Fibroblast of skin of right quadriceps (primary cell): ENCODE measurements at places on chromosomes 12 and 14.
A peak's percentile ranks its signal among the peaks of the same experiment; 100 is the strongest.

GRCh38 chr14:37595809-37596621, 586 bp downstream of the TTC6 start:
- DNase-seq, result no peak

DNA sequence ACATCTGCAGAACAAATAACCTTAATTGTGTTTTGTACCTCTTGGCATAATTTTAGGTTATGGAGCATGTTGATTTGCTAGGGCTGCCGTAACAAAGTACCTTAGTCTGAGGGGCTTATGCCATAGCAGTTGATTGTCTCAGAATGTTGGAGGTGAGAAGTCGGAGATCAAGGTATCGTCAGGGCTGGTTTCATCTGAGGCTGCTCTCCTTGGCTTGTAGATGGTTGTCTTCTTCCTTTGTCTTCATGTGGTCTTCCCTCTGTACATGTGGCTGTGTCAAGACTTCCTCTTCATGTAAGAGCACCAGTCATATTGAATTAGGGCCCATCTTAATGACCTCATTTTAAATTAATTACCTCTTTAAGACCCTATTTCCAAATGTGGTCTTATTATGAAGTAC, 64.4 kb upstream of the PTHLH start:
- DNase-seq, result no peak

DNA sequence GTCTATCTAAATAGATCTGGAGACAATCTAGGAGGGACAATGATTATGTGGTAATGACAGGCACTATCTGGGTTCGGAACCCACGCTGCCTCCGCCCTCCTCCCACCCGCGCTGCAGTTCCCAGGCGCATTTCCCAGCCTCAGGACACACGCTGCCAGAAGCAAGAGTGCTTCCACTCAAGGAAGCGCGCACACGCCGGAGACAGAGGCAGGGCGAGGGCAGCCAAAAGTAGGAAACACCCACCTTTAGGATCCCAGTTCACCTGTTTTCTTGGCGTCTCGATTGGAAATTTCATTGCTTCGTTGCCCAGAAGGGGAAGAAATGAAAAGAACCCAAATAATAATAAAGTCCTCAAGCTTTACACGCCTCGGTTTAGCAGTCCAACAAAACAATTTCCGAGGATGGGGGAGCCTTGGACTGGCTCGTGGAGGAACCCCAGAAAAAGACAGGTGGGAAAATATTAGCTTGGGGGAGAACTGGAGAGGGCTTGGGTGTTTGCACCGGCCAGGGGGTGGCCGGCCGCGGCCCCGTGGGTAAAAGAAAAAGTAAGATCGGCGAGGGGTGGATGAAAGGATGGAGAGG, 474 bp downstream of the KCNK10 start:
- no peak for DNase-seq

DNA sequence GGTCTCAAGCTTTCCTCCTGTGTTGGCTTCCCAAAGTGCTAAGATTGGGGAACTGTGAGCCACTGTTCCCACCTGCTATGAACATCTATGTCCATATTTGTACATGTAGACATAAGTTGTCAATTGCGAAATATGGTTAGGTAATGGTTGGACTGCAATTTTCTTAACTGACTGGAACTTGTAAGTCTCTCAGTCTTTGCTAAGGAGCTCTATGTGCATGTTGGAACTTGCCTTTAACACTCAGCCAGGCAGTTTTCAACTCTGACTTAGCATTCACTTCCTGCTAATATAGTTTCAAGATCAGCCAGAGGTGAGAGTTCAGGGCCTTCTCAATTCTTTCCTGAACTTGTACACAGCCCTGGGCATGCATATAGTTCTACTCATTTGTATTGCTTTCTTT, 44.5 kb upstream of the EEA1 start:
- peak; percentile 82 for DNase-seq

DNA sequence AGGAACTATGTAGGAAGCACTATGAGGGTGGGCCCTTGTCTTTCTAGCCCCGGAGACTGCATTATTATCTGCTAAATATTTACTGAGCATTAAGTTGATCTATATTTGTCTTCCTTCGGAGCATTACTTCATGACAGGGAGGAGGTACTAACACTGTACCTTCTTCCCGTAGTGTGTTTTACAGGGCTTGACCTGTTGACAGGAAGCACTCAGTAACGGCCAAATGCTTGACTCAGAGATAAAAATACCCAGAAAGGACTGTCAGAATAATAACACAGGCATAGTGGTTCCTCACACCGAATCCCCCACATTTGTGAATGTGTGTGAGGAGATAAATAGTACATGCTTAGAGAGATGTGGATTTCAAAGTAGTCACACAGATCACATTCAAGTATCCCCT, 466.6 kb downstream of the EGLN3 start:
- DNase-seq, result no peak

DNA sequence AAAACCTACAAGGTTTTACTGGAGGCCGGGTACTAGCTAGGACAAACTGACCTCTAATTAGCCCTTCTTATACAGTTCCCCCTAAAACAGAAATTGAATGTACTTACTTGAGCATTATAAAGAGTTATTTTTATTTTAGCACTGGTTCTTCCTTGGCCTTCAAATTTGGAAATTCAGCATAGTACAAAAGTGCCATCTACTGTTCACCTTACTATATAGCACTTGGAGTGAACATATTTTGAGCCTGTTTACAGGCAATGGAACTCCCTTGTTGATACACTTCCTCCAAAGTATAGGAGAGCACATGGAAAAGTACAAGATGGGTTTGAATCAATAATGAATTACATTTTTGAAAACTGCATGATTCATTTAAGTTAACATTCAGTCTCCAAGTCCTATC, 3.9 kb upstream of the POC1B start:
- DNase-seq, result peak; percentile 48

DNA sequence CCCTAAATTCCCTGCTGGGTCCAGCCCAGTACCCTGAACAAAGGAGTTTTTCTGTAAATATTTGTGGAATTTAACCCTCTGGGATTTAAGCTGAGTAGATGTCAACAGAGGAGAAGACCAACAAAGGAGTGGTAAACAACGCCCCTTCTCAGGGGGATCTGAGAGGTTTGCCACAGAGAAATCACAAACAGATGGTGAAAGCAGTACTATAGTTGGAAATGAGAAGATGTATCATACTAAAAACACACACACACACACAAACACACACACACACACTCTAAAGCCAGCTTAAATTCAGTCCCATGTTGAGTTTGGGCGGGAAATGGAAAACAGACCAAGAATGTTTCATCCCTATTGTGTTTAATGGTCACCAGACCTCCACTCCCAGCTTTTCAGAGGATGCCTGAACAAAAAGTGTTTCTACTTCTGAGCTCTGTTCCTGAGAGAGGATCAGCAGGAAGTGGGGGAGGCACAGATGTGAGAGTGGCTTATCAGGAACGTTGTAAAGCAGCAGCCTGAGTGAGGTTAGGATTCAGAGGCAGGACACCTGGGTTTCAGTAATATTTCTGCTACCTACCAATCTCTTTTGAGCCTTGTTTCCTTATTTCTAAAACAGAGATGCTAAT, 3.2 kb downstream of the BIN2 start:
- peak; percentile 78 for DNase-seq

- DNase-seq, result no peak
Measured at GRCh38 chr14:44896275-44897040, 65.3 kb downstream of the KLHL28 start.

DNA sequence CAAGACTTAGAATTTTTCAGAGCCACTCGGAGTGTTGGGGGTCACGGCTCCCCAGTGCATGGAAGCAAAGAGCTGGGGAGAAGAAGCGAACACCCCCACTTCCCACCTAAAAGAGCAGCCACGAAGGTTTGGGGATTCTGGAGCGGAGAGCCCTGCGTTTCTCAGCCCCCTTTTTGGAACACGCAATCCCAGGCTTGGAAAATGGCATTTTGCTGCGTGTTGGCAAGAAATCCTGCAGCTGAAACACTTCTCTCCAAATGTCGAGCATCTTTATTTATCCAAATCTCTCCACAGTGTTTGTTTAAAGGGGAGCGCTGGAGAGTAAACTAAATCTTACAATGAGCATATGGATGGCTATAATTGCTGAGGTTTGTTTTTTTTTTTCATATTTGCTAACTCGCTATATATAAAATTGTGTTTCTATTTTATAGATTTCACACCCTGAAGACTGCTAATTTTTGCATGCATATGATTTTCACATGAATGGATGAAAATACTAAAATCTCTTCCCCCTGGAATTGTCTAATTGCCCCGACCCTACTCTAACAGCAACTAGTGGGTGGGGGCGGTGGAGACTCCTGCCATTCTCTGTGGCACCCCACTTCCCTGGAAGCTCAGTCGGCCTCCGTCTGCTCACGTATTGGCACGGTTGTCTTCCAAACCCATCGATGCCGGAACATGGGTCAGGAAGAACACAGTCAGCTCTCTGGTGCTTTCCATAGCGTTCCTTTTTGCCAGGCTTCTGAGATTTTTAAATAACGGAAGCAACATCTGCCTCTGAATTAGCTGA, 120.5 kb downstream of the GCH1 start:
- DNase-seq, result no peak

- no peak for DNase-seq
Measured at GRCh38 chr14:54920052-54920451, 17.4 kb upstream of the GCH1 start.

DNA sequence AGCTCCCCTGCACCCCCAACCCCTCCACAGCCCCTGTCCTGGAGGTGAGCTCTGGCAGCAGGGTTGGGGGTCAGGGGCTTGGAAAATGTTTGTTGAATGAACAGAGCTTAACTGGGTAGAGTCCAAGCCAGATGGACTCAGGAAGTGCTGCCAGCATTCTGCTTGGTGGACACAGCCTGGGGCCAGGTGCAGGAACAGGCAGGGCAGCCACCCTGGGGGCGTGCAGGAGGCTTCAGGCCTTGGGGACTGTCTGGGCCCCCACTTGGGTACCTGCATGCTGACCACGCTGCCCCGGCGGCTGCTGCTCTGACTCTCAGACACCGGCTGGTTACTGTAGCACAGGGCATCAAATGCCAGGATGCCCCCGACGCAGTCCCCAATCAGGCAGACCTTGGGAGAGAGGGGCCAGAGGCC, 15.7 kb downstream of the ARL6IP4 start:
- no peak for DNase-seq

DNA sequence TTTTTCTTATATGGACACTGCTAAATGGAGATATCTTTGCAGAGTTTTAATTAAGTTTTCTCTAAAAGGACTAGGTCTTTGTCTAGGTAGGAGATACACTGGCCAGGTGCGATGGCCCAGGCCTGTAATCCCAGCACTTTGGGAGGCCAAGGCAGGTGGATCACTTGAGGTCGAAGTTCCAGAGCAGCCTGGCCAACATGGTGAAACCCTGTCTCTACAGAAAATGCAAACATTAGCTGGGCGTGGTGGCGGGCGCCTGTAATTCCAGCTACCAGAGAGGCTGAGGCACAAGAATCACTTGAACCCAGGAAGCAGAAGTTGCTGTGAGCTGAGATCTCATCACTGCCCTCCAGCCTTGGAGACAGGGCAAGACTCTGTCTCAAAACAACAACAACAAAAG, 17.1 kb upstream of the CERS5 start:
- DNase-seq, result no peak

DNA sequence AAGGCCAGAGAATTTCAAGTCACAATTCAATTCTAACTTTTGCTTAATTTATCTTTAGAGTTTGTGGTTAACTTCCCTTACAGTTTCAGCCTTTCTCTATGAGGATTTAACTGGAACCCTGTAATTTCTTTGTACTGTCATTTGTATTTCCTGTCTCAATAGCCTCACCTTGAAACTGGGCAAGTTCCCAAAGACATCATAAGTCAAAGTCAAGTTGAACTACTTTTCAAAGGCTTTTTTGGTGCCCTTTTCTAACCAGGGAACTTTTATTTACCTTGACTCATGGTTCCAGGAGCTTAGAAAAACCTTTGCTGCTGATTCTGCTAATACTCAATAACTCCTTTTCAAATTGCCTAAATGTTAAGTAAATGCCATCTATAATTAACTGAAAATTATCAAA, 200.8 kb upstream of the KRR1 start:
- no peak for DNase-seq

- no peak for DNase-seq
Measured at GRCh38 chr14:33855672-33856071, 95.2 kb downstream of the EGLN3 start.

- peak; percentile 73 for DNase-seq
Measured at GRCh38 chr12:124603831-124604251, 36.4 kb upstream of the NCOR2 start.

GRCh38 chr14:104657563-104658324, 31.7 kb upstream of the INF2 start:
- no peak for DNase-seq

GRCh38 chr14:105899657-105900397, 373.4 kb downstream of the TMEM121 start:
- DNase-seq, result no peak

- peak; percentile 28 for DNase-seq
Measured at GRCh38 chr14:95935228-95935822, 58.7 kb downstream of the TUNAR start.

DNA sequence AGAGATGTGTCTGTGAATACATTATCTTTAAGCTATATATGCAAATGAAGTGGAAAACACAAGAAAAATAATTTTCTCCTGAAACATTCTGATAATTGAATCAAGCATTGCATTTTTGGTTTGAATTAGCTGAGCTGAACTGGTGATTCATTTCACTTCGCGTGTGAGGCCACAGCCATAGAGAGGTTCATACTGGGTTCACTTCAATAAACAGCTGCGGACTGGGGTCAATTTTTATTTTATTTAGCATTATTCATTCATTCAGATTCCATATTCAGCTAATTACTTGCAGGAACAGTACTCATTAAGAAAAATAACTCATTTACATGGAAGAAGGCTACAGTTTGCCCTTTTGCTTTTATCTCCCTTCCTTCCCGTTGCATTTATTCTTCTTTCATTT, 195.2 kb upstream of the LRIG3 start:
- peak; percentile 85 for DNase-seq

DNA sequence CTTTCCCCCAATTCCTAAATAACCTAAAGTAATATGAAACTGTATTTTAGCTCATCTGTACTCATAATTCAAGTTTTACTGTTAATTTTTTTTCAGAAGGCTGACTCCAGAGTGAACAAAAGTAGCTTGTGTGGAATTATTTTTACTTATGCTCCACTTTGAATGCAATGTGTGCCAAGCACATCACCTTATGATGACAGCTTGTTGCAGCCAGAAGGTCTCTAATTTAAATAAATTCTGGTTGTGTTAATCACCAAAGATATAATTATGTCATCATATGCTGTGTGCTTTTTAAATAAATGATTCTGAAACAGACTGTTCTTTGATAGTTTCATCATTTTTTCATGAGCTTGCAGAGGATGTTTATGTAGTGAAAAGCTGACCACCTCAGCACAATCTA, 283.1 kb downstream of the TMEM117 start:
- DNase-seq, result no peak

GRCh38 chr12:47741340-47741703, 16.0 kb upstream of the ENDOU start:
- DNase-seq, result peak; percentile 35
